Fibroblast of lung (primary cell): ENCODE measurements at places on chromosomes 4 and X. TPM values are rescaled to one million over a fixed set of nuclear protein-coding genes. Genes with fewer than 3 reads are reported as not detected.

The PCYT1B gene
- 0.17 and 0.51 TPM in 2 replicates for total RNA-seq

The ITGB1BP2 gene
- 0.51 and 0.66 TPM in 2 replicates for total RNA-seq

The MAGEE2 gene
- not detected in 2 replicates for total RNA-seq

The ANXA3 gene
- 7.2 and 9.7 TPM in 2 replicates for total RNA-seq

The ADRA2C gene
- total RNA-seq = 0.26 and 0.33 TPM in 2 replicates

The TLR6 gene
- total RNA-seq = 1.0 and 2.3 TPM in 2 replicates

The TRMT10A gene
- 6.7 and 11.1 TPM in 2 replicates for total RNA-seq

The SLC10A6 gene
- 0.51 and 0.66 TPM in 2 replicates for total RNA-seq

The NEIL3 gene
- 2.3 and 4.5 TPM in 2 replicates for total RNA-seq

The DNAAF6 gene
- not detected in 2 replicates for total RNA-seq

The ODAPH gene
- total RNA-seq = not detected in 2 replicates

The NUP54 gene
- total RNA-seq = 55.5 and 70.6 TPM in 2 replicates

The SYTL5 gene
- under 0.01 and 1.5 TPM in 2 replicates for total RNA-seq

The HOPX gene
- 3.3 and 11.4 TPM in 2 replicates for total RNA-seq

GRCh38 chr4:188221090-188221489, 81.8 kb downstream of the TRIML1 start:
- no peak for DNase-seq

GRCh38 chr4:1592068-1592708, 91.9 kb downstream of the FAM53A start:
- DNase-seq = no peak

- DNase-seq = no peak
Measured at GRCh38 chrX:130295519-130296296, 27.0 kb upstream of the ZNF280C start.

- no peak for DNase-seq
Measured at GRCh38 chr4:139978692-139979091, 175.3 kb downstream of the MAML3 start.

GRCh38 chr4:73691759-73692158, 48.6 kb upstream of the CXCL8 start:
- no peak for DNase-seq

DNA sequence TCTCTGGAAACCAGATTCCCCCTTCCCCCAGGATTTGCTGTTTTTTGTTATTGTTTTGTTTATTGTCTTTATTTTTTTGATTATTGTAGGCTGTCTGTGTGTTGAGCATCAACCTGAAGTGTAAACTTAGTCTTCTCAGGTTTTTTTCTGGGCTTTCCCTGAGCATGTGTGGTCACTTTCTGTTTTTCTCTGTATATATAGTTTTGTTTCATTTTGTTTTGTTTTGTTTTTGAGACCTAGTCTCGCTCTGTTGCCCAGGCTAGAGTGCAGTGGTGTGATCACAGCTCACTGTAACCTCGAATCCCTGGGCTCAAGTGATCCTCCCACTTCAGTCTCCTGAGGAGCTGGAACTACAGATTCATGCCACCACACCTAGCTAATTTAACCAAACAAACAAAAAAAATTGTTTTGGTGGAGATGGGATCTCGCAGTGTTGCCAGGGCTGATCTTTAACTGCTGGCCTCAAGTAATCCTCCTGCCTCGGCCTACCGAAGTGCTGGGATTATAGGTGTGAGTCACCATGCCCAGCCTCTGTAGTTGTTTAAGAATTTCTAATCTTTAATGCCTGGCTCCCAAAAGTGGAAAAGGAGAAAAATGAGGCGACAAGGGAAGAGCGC, 9.1 kb downstream of the IL13RA1 start:
- no peak for DNase-seq

GRCh38 chrX:38699696-38700095, 101.6 kb upstream of the MID1IP1 start:
- no peak for DNase-seq

- no peak for DNase-seq
Measured at GRCh38 chr4:108029731-108030130, 40.0 kb downstream of the HADH start.

DNA sequence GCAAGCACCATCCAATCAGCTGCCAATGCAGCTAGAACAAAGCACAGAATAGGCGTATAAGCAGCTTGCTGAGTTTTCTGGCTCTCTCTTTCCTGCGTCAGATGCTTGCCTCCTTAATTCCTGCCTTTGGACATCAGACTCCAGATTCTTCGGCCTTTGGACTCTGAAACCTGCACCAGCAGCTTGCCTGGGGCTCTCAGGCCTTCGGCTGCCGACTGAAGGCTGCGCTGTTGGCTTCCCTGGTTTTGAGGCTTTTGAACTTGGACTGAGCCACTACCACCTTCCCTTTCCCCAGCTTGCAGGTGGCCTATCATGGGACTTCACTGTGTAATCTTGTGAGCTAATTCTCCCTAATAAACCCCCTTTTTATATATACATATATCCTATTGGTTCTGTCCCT, 6.1 kb downstream of the TMEM192 start:
- no peak for DNase-seq

- no peak for DNase-seq
Measured at GRCh38 chr4:186298031-186298647, 32.1 kb downstream of the F11 start.

- no peak for DNase-seq
Measured at GRCh38 chr4:85420831-85421230, 54.1 kb upstream of the ARHGAP24 start.

- DNase-seq = no peak
Measured at GRCh38 chrX:8984231-8984630, 49.7 kb downstream of the FAM9B start.

DNA sequence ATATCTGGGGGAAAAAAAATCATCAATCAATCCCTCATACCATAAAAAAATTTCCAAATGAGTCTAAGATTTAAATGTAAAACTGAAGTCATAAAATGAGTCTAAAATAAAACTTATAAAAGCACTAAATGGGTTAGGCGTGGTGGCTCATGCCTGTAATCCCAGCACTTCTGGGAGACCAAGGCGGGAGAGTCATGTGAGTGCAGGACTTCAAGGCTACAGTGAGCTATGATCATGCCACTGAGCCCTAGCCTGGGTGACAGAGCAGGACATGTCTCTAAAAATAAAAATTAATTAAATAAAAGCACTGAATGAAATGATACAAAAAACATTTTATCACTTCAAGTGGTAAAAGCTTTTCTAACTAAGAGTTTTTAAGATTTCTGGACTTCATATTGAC, 83.3 kb downstream of the LRBA start:
- DNase-seq = no peak

- no peak for DNase-seq
Measured at GRCh38 chrX:79325263-79325958, 41.7 kb downstream of the ITM2A start.

DNA sequence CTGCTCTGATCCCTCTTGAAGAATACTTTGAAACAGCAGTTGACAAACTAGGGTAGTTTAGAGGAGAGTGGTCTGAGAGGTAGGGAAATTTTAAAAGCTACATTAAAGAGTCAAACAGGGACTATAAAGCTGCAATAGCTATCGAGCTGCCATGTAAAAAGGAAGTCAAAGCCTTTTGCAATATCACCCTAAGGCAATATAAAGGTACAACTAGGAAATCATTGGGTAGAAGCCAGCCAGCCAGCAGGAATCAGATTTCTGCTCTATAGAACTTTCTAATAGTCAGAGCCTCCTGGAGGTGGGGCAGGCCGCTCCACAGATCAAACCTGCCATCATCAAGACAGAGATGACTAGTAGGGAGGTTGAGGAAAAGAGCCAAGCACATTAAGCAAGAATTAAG, 15.2 kb upstream of the PHOX2B start:
- no peak for DNase-seq

DNA sequence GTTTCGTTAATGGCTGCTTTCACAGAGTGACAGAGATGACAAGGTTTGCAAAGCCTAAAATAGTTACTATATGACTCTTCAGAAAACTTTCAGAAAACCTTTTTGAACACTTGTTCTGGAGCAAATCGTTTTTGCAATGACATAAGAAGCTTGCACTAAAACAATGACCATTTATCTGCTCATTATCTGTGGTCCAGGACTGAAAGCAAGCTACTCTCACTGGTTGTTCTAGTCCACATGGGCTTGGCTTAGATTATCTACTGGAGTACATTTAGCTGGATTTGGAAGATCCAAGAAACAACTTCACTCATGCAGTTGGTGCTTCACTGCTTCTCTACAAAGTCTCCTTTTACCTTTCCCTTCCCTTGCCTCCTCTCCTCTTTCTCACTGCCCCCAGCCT, 1836.4 kb upstream of the AGA start:
- no peak for DNase-seq

GRCh38 chrX:141945426-141945825, 41.7 kb downstream of the MAGEC1 start:
- no peak for DNase-seq

- no peak for DNase-seq
Measured at GRCh38 chr4:101044766-101045165, 302.6 kb downstream of the PPP3CA start.

- DNase-seq = no peak
Measured at GRCh38 chr4:52643190-52643589, 15.9 kb downstream of the USP46 start.

DNA sequence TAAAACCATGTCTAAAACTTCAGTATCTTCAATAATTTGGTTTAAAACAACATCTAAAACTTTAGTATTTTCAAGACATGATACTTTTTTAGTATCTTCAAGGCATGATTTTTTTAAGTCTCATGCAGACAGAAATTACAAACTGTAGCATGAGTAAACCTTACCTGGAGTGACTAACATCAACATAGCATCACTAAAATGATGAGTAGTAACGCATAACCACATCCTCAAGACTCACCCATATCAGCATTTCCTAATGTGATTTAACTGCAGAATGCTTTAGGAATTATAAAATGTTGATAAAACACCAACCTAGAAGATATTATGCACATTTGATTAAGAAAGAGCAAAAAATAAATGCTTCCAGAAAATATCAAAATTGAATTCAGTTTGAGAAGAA, 19.7 kb upstream of the EDNRA start:
- DNase-seq = no peak

- DNase-seq = no peak
Measured at GRCh38 chrX:72005046-72005445, 94.4 kb downstream of the NHSL2 start.

GRCh38 chr4:140557831-140558435, 10.8 kb downstream of the UCP1 start:
- no peak for DNase-seq

DNA sequence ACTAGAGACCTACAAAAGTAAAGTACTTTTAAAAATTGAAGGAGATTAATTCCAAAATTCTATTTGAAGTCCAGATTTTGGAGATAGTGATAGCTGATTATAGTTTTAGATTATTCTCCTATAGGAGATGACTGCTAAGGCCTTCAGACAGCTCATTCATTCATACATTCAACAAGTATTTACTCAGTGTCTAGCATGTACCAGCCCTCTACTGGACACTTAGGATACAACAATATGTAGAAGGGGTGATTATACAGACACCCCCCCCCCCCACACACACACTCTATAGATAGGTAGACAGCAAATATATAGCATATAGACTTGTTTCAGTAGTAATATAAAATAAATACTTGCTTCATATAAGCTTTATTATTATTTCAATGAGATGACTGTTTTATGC, 60.4 kb upstream of the TAF9B start:
- no peak for DNase-seq

DNA sequence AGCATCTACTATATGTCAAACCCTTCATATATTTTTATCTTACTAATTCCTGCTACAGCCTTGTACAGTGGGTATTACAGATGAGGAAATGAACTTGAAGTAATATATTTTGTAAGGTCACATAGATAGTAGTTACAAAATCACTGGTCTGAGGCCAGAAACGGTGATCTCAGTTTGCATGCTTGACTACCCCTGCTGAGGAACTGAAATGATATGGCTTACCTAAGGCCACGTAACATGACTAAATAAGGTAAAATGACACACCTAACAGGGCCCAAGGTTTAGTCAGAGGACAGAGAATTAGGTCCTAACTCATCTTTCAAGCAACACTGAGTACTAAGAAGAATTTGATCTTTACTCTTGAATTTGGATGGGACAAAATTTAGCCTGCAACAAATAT, 1.5 kb upstream of the COMMD8 start:
- DNase-seq = no peak

DNA sequence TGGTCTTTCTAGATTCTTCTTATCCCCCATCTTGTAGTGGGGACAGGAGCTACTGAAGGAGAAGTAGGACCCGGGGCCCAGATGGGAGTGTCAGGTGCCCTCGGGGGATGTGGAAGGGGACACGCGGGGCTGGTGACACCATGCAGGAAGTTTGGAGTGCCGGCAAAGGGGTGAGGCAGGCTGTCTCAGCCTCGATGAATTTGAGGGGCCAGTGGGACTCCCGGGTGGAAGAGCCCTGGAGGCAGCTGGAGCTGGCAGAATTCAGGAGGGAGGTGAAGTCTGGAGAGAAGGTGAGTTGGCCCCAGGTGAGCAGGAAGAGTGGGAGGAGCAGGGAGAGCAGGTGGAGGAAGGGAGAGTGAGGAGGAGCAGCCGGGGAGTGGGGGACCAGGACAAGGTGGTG, 101.7 kb downstream of the CPZ start:
- no peak for DNase-seq

DNA sequence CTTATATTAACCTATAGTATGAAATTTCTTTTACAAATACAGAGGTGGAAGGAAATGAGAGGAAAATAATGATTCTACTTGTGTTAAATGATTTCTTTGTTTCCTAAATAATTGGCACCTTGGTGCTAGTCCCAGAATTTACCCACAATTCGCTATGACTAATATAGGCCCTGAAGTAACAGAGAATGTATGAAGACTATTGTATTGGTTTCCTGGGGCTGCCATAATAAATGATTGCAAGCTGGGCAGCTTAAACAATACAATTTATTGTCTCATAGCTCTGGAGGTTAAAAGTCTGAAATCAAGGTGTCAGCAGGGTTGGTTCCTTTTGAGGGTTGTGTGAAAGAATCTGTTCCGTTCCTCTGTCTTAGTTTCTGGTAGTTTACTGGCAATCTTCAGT, 74.8 kb upstream of the GPRIN3 start:
- peak; percentile 10 for DNase-seq

- peak; percentile 6 for DNase-seq
Measured at GRCh38 chrX:10254739-10255138, 98.0 kb downstream of the CLCN4 start.

DNA sequence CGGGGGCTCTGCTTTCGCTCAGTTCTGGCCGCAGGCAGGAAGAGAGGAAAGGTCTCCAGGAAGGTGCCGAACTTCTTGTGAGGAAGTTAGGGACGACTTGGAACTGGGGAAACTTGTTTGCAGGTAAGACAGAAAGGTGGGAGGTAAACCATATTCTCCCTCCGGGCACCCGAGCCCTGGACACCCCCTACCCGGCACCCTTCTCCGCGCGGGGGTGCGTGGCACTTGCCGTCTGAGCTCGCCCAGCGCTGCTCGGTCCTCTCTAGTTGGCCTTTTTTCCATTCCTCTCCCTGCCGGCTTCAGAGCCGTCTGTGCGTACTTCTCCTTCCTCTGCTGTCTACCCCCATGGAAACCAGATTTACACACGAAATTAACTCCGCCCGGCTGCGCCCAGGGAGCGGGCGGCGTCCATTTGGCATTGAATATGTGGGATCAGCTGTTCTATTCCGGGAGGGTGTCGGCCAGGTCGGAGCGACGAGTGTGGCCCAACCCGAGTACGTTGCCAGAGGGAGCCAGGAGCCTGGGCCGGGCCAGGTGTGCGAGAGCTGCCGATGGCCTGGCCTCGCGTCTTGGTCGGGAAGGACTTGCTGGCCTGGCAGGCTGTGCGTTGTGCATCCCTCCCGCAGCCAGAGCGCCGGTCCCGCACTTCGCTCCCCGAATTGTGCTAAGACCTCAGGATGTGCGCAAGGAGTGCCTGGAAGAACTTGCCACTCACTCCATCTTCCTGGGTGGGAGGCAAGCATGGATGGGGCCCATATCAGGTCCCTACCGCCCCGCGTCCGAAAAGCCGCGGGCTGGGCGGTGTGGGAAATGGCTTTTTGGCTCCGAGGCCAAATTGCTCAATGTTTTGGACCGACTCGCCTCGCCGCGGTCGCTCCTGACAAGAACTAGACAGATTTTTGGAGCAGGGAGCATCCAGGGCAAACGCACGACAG, 1.7 kb downstream of the PDGFRA start:
- DNase-seq = peak; percentile 70
